Activated B cell treated with CpG ODN at 0.5 μM for 24 hours (primary cell): ENCODE measurements at places on chromosomes 16 and 17.

GRCh38 chr16:85225721-85226120, 113.4 kb upstream of the CIBAR2 start:
- no peak for DNase-seq

DNA sequence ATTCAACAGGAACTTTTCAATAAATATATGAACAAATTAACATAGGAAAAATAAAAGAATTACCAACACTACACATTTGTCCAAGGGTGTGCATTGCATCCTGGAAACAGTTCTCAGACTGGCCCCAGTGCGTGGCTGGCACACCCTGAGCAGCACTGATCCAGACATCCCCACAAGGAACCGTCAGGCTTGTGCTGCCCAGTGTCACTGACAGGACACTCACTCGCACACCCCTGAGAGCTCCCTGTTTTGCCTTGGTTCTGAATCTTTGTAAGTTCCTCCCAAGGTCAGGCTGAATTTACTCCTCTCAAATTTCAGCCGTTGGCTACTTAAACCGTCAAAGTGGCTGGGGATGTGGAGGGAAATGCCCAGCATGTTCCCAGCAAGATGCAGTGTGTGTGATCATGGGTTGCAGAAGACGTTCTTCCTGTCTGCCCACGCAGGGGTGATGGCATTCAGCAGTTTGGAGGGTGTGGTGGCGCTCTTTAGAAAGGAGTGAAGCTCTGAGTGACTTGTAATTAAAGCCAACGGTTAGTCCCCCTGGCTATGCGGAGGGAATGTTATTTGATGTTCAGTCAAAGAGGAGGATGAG, 1.7 kb downstream of the MT2A start:
- no peak for DNase-seq

GRCh38 chr16:1839554-1839953, 12.5 kb downstream of the FAHD1 start:
- no peak for DNase-seq

DNA sequence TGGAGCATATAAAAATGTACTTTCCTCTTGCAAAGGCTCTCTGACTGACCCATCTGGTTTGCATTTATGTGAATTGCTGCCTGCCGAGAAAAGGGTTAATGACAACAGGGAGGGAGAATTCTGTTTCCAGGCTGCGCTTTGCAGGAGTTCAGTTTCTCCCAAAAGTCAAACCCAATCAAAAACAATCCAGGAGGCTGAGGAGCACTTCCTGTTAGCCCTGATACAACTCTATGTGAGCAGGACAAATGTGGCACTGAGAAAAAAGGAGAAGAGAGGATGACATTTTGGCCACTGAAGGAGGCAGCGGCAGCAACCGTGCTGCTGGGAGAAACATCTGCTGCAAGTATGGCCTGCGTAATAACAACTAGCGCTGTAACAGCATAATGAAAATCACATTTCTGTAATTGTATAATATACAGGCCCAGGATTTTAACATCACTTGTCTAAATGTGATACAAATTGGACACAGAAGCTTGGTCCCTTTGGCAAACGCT, 26.8 kb upstream of the ELAC2 start:
- no peak for DNase-seq
